HAP-1 (cell line): ENCODE measurements at places on chromosomes 4 and X.

GRCh38 chrX:134254511-134254910 lies 17.5 kb downstream of the CCDC160 start:
- DNase-seq = no peak

DNA sequence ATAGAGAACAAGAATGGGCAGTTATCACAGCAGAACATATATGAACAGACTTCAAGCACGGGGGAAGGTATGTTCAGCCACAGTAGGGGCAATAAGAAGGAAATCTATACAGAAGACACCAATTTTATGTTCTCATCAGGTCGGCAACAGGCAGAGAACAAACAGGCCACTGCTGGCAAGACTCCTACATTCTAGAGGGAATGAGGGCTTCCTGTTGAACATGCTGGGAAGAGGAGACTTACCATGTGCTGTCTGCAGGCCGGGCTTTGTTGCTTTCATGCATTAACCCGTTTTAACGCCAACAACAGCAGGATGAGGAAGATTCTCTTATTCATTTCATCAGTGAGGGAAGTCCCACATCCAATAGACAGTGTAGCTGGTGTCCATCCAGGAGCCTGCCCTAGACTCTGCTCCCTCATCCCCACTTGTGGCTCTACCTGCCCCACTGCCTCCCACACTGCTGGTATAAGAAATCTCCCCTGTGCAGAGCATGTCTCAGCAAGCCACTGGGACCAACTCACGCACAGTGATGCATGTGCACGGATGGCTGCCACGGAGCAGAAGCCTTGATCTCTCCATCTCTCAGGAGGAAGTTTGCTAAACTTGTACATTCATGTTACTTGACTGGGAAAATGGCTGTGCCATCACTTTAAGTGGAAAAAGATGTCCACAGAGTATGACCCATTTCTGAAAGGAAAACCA lies 84.5 kb downstream of the ACOX3 start:
- no peak for DNase-seq

DNA sequence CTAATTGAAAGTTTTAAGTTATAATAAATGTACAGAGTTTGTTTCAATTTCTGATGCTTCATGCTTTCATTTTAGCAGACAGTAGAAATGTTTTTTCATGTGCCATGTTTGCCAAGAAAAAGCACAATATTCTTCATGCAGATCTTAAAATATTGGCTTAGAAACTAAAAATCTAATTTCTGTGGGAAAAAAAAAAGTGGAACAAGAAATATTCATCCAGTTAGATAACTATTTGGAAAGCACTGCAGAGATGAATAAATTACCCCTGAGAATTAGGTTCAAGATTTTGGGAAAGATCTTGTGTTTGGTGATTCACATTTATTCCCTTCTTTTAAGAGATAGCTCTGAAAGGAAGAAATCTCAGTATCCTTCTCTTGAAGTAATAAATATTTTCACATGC lies 912.5 kb downstream of the C4orf33 start:
- DNase-seq = no peak

DNA sequence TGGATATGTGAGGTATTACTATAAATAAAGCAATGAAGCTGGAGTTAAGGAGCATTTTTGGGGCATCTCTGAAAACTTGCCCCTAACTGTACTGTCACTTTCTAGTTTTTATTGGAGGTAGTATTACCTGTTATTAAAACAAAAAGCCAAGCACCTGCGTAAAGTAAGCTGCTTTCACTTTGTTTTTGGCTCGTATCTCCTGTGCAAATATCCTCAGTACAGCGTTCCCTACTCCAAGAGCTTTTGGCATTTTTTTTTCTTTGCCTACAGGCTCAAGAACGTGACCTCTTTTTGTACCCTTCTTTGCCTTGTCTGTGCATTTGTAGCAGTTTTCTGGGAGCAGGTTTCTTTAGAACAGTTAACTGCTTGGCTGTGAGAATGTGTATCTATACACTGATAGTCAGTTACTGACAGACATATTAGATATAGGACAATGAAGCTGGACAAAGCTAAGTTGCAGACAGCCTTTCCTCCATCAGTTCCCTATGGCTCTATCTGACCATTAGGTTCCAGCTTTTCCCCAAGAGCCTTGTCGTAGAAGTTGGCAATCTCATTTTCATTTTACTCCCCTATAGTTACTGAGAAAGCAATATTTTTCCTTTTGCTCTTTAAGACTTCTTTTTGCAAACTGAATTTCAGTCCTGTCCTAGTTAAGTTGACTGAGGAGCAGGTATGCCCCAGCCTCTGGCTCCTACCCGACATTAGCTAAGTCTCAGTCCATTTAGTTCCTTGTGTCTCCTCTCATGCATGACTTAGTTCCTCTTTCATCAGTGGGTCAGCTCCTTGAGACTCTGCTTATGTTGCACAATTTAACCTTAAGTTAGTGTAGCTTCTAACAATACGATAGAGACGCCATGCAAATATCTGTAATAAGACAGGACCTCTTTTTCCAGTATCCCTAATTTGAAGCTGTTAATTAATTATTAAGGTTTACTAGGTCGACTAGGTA lies 71.5 kb upstream of the HPRT1 start:
- no peak for DNase-seq
